ENCODE measurements at places on chromosomes 7 and 10.
A peak's percentile ranks its signal among the peaks of the same experiment; 100 is the strongest.

- DNase-seq: no peak
Measured at GRCh38 chr10:122550427-122550826, 10.1 kb upstream of the DMBT1 start.

- no peak for DNase-seq
Measured at GRCh38 chr10:87635498-87636312, 24.0 kb upstream of the PAPSS2 start.

GRCh38 chr7:146641491-146641890 is 524.9 kb downstream of the CNTNAP2 start:
- no peak for DNase-seq

DNA sequence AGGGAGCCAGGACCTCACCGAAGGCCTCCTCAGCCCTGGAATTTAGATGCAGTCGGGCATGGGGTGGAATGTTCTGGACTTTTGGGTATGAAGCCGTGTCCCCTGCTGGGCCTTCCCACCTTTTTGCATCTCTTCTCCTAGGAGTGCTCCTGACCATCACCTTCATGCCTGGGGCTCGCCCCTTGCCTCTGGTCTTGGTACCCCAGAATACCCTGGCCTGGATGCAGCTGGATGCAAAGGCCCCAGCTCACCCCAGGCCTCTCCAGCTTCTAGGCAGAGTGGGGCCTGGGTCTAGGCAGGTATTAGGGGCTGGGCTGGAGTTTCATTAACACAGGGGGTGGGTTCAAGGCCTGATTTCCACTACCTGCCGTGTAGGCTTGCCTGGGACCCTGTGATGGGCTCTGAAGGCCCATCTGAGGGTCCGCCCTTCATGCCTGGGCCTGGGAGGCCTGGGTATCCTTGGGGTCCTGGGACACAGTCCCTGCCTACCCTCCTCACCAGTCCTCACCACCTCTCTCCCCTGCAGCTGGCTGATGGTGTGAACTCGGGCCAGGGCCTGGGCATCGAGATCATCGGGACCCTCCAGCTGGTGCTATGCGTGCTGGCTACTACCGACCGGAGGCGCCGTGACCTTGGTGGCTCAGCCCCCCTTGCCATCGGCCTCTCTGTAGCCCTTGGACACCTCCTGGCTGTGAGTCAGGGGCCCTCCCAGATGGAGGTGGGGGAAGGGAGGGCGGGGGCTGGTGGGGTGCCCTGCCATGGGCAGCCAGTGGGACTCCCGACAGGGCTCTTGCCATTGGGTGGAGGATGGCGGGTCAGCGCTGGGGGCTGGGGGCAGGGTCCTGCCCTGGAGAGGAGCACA is 10.1 kb downstream of the AQP1 start:
- no peak for DNase-seq

DNA sequence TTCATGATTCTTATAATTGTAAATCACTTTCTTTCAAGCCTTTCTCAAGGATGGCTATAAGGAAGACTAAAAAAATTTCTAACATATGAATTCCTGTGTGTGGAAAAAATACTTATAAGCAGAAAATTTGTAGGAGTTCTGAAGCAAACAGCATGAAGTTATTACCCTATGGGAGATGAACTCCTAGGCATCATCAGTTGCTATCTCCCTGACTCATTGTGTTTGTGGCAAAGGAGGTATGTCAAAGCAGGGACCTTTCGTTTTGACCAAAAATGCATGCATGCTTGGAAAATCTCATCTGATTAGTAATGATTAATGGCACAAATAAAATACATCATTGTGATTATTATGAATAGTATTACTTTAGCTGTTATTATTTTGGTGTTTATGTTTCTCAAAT is 59.4 kb downstream of the CALCR start:
- no peak for DNase-seq

- peak; percentile 19 for DNase-seq
Measured at GRCh38 chr7:158760936-158761335, 56.3 kb upstream of the NCAPG2 start.

DNA sequence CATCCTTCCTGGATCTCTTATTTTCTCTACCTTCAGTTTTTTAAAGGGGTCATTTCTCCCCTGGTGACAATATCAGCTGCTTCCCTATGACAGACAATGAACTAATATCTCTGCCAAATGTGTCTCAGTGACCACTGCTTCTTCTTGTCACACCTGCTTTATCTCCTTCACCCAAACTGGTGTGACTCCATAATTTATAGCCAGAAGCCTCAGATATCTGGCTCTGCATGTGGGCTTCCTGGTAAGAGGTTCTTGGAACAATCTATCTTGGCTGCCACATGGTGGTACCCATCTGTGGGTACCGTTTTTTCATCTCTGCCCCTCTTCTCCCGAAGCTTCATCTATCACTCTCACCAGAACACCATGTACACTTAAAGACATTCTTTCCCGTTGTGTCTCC is 37.0 kb downstream of the CPVL start:
- no peak for DNase-seq

- no peak for DNase-seq
Measured at GRCh38 chr10:24239289-24240040, 30.5 kb downstream of the KIAA1217 start.

GRCh38 chr7:142611566-142612236 is 137.6 kb upstream of the PRSS1 start:
- DNase-seq: no peak

- peak; percentile 3 for DNase-seq
Measured at GRCh38 chr7:117212969-117213877, 109.6 kb downstream of the WNT2 start.

- peak; percentile 33 for DNase-seq
Measured at GRCh38 chr7:90119178-90119971, 34.9 kb upstream of the STEAP1 start.

DNA sequence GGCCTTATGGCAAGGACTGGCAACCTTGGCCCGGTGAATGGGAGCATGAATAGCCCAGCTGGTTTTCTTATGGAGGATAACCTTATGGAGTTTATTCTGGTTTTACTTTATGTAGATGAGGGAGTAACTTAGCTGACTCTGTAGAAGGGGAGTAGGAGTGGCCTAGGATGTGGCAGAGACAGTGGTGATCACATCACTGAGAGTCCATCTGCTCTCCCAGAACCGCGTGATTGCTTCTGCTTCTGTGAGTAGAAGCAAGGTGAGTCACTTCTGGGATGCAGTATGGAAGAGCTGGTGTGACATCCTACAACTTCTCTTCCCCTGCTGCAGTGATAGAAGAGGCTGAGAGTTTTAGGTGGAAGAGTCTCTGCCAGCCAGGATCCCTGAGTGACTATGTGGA is 129.2 kb downstream of the RPS24 start:
- no peak for DNase-seq

DNA sequence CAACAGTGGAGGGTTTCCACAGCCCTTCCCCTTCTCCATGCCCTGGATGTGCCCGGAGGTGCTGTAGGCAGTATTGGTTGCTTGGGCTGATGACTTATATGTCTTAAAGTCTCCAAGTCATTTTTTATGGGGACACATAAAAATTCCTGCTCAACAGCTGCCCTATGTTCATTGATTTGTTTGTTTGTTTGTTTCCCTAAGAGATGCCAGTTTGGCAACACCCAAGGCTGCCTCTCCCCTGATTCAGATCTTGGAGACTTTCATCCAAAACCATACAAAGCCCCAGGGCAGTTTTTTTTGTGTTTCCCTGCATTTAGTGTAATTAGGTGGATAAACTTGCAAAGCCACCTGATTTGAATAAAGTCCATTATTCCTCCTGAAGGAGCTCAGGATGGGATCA is 115.3 kb downstream of the PLPP4 start:
- no peak for DNase-seq

DNA sequence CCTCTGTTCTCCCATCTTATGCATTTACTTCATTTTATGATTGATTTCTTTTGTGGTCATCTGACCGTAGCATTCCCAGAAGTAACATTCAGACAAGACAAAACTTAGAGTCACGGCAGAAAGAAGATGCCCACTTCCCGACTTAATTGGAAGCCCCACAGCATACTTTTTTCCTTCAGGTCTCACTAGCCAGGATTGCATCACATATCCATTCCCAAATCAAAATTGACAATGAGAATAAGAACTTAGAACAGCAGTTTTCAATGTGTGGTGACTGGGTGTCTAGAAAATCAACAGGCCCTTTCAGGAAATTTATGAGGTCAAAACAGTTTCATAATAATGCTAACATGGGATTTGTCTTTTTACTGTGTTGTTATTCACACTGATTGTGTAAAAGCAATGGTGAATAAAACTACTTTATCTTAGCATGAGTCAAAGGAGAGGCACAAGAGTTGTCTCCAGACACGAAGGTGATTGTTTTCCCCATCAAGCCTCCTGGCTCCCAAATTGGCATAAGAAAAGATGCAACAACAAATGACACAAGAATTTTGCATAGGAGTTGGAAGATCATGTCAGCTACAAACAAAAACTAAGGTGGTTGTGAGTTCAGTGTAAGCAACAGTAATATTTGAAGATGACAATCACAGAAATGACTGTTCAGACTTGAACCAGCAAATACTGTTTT is 493.9 kb downstream of the HTR7 start:
- DNase-seq: no peak

DNA sequence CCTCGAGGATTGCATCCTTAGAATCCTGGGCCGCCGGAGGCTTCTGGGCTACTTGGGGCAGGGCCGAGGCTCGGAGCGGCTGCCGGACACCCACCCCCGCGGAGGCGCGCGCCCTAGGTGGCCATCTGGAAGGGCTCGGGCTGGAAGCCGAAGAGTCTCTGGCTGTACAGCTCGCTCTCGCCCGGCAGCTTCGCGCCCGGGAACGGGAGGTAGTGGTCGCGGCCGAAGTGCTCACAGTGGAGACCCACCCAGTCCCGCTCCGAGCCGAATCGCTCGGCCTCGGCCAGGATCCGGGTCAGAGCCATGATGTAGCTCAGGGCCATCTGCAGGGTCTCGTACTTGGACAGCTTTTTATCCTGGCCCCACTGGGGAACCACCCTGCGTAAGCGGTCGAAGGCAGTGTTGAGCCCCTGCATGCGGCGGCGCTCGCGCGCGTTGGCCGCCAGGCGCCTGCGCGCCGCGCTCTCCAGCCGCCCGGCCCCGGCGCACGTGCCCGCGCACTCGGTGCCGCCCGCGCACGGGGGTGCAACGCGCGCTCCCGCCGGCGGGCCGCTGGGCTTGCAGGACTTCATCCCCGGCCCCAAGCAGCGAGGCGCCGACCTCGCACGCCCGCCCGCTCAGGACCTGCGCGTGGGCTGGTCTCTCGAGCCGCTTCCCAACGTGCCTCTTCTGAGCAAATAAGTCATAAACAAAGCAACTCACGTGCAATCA is 652 bp downstream of the ATOH7 start:
- DNase-seq: no peak

- DNase-seq: no peak
Measured at GRCh38 chr7:28531291-28531690, 119.0 kb downstream of the CREB5 start.

GRCh38 chr10:69413221-69413865 is 3.4 kb downstream of the TACR2 start:
- DNase-seq: no peak

GRCh38 chr10:62562795-62563194 is 188.6 kb downstream of the ZNF365 start:
- no peak for DNase-seq

GRCh38 chr7:129391546-129392171 is 42.6 kb upstream of the STRIP2 start:
- no peak for DNase-seq

GRCh38 chr7:30027740-30028215 is 434 bp upstream of the PLEKHA8 start:
- no peak for DNase-seq

GRCh38 chr7:155694851-155695250 is 50.4 kb downstream of the RBM33 start:
- no peak for DNase-seq

DNA sequence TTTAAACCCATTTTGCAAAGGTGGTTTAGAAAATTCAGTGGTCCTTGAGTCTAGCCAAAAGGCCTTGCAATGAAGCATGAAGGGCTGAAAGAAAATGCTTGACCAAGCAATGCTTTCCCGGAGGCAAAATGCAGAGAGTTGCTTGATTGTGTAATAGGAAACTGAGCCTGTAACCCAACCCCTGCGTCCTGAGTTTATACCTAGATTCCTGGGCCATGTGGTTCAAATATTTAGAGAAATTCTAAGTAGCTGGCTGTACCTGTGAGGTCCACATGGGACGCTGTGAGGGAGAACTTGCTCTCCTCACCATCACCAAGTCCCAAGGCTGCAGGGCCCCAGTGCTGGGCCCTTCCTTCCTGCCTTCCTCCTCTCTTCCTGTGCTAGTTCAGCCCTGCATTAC is 45.7 kb downstream of the CXCL12 start:
- DNase-seq: no peak

GRCh38 chr7:37899712-37900247 is 16.8 kb downstream of the SFRP4 start:
- DNase-seq: no peak

DNA sequence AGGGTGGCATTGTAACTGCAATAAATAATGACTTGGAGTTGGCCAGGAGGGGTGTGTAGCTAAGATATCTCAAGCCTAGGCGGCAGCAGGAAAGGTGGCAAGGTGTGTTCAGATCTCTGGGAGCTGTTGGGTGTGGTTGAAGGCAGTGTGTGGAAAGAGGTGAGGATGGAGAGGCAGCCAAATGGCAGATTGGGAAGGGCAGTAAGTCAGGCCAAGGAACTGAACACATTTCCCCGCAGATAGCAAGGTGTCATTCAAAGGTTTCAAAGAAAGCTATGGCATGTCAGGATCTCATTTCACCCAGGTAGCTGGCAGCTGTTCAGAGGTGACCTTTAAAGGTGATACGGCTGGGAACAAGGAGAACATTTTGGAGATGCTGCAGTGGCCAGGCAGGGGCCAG is 586.0 kb upstream of the MGMT start:
- DNase-seq: no peak

DNA sequence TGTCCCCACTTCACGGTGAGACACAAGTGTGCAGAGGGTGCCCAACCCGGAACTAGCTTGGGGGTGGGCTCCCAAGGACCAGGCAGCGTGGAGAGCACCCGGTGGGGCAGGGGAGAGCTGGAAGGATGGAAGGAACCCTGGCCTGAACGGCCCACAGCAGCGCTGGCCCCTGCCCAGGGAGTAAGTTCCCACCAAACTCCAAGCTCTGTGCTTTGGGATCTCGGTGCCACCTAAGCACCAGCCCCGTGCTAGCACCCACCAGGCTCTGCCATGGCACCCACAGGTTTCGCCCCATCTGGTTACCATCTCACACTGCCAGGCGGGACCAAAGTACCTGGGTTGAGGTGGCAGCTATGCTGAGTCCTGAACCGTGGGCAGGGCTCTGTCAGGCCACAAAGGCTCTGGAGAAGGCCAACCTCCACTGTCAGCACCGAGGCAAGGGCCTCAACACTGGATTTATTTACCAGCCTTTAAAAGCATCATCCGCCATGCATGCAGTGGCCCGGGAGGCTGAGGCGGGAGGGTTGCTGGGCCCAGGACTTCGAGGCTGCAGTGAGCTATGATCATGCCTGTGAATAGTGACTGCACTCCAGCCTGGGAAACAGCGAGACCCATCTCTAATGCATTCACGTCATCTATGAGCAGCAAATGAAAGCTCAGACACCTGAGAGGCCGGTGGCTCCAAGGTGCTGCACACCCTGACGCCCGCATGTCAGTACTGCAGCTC is 16.0 kb downstream of the GPER1 start:
- no peak for DNase-seq

Data from central memory CD4-positive, alpha-beta T cell (primary cell).